ENCODE measurements at places on chromosomes 5 and 9.

DNA sequence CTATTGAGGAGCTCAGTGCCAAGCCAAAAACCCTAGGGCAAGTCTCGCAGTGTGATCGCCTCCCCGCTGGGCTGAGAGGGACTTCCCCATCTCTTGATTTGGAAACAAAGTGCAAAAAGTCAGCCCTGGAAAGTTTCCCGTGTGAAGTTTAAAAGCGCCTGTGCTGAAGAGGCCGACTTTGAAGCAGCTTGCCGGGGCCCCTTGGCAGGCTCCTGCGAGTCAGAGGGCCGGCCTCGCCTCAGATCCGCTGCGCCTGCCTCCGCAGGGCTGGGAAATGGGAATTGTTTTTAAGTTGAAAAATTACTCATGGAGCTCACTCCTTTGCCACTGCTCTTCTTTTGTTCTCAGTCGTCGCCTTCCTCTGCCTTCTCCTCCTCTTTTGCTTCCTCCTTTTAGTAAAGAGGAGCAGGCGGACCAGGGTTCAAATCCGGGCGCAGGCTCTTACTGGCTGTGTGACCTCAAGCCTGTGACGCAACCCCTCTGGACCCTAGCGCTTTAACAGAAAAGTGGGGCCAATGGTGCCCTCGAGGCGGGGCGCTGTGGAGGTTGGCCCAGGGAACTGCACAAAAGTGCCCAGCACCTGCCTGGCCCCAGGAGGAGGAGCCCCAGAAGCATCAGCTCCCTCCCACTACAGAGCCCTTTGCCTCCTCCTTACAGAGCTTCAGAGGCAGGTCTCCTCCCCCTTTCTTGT lies 14.7 kb upstream of the LHX2 start:
- DNase-seq: no peak

- DNase-seq: no peak
These were observed 37.7 kb downstream of the NSG2 start for GRCh38 chr5:174083056-174083827.

DNA sequence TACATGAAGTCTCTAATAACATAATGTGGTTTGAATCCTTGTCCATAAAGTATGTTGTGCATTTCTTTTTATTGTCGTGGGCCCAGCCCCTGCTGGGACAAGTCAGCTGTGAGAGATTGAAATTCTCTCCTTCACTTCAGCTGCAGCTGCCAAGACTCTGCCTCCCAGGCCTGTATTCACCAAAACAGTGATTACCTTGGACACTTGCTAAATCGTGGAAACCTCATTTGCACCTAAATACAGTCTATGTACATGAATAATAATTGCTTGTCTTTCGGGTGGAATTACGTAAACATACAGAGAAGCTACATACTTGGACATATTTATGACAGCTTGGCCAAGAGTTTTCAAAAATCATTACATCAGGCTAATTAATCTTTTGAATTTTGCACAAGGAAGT lies 898.5 kb upstream of the SEMA6A start:
- DNase-seq: no peak

GRCh38 chr9:118533101-118533500 lies 828.9 kb downstream of the TLR4 start:
- peak; percentile 16 for DNase-seq

DNA sequence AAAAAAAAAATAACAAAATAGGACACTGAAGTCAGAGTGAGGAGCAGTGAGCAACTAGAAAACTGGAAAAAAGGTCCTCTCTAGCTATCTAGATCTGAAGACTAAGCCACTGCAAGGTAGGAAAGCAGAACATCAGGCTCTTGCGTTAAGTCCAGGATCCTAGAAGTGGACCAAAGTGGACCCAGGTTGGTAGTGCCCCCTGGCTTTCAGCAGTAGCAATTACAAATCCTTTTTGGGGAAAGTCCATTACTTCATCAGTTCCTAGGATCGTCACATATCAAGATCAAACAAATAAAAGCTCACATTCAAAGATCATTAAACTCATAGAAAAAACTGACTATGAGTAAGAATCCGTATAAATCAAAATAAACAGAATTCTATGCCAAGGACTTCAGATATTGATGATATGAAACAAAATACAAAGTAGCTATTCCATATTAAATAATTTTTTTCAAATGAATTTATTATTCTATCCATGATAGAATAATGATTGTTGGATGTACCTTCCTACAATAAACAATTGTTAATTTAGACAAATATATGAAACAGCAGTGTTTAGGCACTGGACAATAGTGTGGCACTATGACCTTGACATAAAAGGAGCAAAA lies 6.5 kb upstream of the RICTOR start:
- peak; percentile 48 for DNase-seq

DNA sequence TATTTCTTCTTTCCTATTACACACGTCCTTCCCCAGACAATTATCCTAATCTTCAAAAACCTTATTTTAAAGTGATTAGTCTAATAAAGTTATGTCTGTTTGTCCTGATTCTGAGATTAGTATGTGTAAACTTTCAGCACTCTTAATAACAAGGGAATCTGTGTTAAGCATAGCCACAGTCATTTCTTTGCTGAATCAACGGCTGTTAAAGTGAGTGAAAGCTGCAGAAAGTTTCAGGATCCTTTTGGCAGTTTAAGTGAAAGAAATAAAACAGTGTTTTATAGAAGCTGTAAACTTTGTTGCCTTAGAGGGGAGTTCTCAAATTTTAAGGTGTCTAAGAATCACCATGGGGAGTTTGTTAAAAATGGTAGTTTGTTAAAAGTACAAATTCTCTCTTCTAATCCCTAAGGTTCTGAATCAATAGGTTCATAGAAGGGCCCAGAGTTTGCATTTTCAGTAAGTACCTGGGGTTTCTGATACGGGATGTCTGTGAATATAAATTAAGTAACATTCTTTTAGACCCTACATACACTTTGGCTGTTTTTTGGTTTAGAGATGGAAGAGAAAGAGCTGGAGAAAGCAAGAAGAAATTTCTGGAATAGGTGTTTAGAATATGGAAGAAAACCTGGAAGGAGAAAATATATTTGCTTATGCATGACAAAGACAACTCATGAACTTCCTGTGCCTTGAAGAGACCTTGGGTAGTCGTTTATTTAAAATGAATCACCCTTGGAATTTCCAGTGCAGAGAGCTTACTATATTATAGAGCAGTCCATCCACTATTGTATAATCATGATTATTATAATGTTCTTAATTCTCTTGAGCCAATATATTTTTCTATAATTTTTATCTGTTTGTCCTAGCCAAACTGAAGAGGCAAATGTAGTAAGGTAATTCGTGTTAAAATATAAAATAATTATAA lies 45.7 kb downstream of the SCAMP1 start:
- DNase-seq: peak; percentile 68

DNA sequence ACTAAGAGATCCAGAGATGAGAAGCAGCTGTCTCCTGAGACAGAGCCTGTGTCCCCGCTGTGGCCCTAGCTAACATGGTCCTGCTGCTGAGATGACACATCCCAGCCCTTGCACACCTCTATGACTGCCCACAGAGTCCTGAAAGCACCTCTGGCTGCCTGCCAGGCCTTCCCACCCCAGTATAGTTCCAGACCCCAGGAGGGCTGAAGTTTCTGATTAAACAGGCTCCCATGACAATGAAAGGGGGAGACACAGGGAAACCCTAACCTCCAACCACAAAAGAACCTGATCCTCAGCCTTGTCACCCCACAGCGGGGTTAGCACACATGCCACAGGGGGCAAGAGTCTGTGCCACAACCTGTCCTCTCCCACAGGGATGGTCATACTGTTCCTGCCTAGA lies 15.6 kb downstream of the CIZ1 start:
- DNase-seq: no peak

DNA sequence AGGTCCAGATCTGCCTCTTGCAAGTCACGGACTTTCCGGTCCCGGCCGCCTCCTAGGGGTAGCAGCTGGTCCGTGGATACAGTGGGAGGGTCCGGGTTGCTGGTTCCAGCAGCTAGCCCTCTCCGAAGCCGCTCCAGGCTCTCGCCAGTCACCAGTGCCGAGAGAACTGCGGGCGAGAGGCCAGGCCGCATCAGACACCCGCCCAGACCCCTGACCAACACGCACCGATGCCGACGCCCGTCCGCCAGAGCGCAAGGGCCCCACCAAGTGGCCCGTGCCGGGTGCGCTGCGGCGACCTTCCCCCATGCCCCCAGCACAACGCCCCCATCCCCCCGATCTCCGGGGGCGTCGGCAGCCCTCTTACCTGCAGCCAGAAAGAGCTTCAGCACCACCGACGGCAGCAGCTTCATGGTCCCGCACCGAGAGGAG lies 470 bp downstream of the HBEGF start:
- peak; percentile 66 for DNase-seq

GRCh38 chr9:4986296-4986695 lies 1.2 kb downstream of the JAK2 start:
- no peak for DNase-seq

- no peak for DNase-seq
These were observed 49.9 kb upstream of the PPP2CA start for GRCh38 chr5:134275822-134276221.

- no peak for DNase-seq
These were observed 105.0 kb upstream of the ALDH1B1 start for GRCh38 chr9:38287420-38287985.

GRCh38 chr9:77475641-77476473 lies 172.3 kb downstream of the GNA14 start:
- DNase-seq: peak; percentile 86

GRCh38 chr9:133608382-133608781 lies 807 bp downstream of the FAM163B start:
- no peak for DNase-seq

GRCh38 chr5:57447658-57448057 lies 35.0 kb downstream of the ACTBL2 start:
- DNase-seq: peak; percentile 80
